ENCODE measurements at places on chromosomes 2 and 18.

DNA sequence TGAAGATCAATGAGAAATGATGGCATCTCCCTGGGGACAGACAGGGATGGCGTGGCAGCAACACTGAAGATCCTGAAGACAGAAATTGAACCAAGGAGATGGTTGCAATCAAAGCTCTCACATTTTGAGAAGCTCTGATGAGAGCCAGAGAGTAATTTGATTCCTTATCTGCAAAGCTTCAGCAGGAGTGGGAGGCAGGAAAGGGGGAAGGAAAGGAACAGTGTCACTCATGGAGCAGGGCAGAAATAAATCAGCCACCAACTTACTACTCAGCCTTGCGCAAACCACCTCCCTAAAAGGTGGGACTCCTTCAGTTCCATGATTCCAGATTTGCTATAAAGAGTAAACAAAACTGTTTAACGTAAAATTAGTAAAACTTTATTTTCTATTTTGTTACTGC, 119.2 kb downstream of the CACNB4 start:
- no peak for DNase-seq

- DNase-seq, result peak; percentile 73
Measured at GRCh38 chr18:12726774-12727550, 24.1 kb downstream of the PSMG2 start.

DNA sequence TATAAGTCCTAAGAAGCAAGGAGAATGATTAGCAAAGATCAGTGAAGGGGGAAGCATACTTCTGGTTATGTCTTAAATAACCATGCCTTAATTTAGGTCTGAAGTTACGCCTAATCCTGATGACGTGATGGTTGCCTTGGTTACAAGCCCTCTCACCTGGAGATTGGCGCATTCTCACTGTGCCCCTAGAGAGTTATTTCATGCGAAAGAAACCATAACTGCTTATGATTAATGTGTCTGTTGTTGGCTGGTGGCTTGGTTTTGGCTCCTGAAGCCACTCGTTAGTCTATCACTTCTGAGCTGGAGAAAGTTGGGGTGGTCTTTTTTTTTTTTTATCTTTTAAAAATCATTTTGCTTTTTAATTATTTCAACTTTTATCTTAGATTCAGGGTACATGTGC, 47.0 kb downstream of the TNFRSF11A start:
- no peak for DNase-seq

DNA sequence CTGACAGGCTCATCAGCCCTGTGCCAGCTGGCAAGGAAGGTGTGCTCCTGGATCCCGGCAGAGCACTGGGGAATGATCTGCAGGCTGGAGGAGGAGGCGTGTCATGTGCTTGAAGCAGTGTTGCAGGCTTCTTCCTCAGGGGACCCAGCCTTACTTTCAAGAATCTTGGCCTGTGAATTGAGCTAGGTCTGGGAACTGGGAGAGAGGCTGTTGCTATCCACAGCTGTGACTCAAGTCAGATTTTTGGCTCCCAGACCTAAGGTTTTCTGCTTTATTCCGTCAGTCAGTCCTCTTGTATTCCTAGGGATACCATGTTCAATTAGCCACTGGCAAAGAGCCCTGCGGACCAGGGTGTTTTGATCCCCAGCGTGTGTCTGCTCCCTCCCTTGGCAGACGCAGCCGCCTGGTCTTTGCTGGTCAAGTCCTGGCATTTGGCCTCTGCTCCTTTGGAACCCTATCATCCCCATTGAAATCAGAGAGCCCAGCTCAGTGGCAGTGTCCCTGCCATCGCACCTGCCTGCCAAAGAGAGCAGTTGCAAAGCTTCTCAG, 32.4 kb downstream of the ASB1 start:
- DNase-seq, result peak; percentile 88

DNA sequence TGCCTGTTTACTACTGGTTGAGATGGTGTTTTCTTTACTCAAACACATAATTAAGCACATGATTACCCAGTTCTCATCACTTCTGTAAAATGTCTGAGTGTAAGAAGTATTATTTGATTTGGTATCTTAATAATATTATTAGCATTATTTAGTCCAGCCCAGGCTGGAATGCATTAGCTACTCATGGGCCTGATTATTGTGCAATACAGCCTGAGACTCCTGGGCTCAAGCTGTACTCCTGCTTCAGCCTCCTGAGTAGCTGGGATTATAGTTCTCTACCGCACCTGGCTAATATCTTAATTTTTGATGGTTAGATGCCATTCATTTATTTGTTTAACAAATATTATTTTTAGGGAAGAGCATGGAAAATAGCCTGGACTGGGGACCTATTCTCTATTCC, 197.6 kb upstream of the MC4R start:
- DNase-seq, result no peak

GRCh38 chr2:21277068-21278056, 153.6 kb downstream of the TDRD15 start:
- DNase-seq, result no peak

DNA sequence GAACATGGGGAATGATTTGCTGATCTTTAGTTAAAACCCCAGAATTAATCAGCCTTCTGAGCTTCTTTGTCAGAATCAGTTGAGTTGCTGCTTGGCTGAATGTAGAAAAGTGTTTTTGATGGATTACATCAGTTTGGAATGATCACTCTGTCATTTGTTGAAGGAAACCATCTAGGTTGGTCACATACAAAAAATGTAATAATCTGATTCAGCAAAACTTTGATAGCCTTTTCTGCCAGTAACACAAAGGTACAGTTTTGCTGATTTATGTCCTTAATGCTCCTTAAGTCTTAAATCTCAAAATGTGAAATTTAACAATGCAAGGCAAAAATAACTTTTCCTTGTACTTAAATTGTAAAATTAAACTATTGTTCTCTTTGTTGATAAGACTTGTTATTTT, 74.3 kb downstream of the GALNT13 start:
- DNase-seq, result no peak

DNA sequence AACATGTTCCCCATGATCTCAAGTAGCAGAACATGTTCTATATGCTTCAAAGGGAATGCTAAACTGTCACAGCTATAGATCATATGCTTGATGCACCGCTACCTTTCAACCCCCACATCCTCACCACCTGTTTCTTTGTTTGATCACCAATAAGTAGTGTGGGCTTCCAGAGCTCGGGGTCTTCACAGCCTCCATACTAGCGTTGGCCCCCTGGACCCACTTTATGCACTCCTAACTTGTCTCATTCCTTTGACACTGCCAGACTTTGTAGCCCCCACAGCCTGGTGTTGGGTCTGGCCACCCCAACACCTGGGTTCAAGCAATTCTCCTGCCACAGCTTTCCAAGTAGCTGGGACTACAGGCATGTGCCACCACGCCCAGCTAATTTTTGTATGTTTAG, 11.6 kb upstream of the RBM44 start:
- no peak for DNase-seq

- DNase-seq, result no peak
Measured at GRCh38 chr2:236887953-236888793, 197.5 kb upstream of the COPS8 start.

DNA sequence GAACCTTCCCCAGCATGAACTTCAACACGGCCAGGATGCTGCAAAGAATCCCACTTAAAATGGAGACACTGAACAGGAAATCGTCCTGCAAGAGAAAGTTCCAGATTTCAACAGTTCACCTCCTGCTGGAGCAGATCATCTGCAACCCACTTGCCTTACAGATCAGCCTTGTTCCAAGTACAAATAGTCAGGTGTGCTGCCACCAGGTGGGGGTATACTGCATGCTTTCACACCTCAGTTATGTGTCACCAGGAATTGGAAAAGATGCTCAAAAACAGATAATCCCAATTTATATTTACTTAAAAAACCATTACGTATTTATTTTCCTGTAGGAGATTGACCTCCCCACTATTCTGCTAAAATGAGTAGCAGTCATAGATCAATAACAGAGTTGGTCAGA, 212.3 kb downstream of the MGAT5 start:
- DNase-seq, result peak; percentile 24

DNA sequence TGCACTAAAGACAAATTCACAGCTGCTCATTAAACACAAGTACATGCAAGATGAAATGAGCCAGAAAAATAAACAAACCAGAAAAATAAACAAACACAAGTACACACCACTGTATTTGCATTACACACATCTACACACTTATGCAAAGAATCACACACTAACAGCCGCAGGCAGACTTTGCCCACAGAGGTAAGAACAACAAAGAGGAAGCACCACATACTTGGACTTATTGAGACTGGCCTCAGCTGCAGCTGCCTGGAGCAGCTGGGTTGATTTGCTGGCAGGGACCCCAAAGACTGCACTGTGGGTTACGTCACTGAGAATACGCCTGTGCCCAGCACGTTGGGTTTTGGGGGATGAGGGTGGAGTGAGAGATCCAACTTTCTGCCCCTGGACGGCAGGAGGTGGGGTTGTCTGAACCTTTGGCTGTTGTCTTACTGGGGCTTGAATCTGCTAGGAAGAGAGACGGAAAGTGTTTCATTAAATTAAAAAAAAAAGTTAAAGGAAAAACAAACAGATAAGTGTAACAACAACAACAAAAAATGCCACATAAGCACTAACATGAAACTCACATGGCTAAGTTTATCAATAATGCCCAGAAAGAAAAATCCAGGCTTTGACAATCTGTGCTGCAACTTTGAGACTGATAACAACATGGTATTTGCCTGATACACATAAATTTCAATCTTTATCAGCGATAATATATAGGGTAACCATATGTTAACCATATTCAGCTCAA, 71.9 kb upstream of the NFU1 start:
- DNase-seq, result peak; percentile 65

- no peak for DNase-seq
Measured at GRCh38 chr2:145511946-145512345, 992.0 kb upstream of the ZEB2 start.

DNA sequence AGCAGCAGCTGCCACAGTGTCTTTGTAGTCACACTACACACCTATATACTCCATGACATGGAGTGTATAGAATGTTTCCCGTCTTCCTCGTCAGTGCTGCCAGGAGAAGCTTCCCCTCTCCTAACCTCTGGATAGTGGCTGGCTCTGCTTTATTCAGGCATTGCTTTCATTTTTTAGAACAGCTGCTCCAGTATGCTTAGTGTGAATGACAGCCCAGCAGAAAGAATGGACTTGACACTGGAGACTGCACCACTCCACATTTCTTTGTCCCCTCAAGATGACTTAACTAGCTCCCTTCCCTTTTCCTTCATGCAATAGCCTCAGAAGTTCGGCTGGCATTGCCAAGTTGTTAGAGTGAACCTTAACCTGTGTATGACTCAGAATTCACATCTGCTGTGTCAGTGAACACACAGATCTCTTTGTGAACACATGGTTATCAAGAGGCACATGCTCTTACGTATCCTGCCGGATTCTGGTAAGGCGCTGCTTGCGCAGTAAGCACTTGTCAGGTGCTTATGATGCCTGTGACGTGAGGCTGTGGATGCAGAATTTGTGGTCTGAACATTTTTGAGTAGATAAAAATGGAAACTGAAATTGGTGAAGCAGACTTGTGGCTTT, 73.9 kb downstream of the NEDD4L start:
- no peak for DNase-seq

DNA sequence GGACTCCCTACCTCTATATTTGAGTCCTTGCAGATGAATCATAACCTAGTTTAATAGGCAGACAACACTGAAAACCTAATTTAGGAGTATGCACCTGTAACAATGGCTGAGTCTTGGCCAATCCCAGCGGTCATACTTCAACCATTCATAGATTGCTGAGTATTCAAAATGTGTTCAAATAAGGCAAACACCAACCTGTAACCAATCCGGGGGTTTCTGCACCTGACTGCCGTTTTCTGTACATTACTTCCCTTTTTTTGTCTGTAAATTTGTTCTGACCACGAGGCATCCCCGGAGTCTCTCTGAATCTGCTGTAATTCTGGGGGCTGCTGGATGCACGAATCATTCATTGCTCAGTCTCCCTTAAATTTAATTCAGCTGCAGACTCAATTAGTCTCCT, 338.6 kb downstream of the STK39 start:
- no peak for DNase-seq

DNA sequence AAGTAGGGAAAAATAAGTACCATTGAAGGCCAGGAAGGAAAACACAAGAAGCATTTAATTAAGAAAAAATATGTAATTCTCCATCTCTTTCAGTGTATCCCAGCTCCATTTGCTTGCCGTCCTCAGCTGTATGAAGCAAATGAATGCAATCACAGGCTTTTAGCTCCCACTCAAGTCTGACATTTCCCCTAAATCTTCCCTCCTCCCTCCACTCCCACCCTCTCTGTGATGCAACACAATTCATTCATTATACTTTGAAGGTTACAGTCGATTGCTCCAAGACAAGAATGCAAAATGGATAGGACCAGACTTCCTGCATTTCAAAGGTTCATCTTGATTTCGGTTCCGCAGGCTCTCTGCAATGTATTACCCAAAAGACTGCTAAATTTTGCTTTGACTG, 172.7 kb upstream of the SERPINE2 start:
- no peak for DNase-seq

DNA sequence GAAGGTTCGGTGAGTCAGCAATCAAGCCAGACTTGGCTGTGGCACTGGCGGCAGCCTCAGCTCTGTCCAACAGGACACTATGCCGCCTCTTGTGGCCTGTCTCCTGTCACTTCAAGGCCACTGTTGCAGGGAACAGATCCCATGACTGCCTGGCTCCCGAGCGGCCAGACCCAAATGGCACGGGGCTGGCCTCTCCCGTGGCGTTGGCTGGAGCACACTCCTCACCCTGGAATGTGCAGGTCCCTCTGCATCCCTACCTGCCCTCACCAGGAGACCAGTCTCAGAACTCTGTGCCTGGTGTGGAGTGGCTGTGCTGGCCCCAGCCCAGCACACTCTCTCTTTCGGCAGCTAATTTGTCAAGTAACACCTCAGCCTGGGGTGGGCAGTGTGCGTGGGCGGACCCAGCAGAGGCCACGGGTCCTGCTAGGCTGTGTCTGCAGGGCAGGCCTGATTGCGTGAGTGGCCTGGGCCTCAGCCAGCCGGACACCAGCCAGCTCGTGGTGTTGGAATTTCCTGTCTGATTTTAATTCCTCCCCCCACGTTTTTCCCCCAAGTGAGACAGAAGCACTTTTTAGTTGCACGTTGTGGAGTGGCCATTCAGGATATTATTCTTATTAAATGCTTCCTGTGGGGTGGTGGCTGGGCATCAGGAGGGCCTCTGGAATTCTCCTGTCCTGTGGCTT, 179.3 kb downstream of the GLI2 start:
- peak; percentile 77 for DNase-seq

DNA sequence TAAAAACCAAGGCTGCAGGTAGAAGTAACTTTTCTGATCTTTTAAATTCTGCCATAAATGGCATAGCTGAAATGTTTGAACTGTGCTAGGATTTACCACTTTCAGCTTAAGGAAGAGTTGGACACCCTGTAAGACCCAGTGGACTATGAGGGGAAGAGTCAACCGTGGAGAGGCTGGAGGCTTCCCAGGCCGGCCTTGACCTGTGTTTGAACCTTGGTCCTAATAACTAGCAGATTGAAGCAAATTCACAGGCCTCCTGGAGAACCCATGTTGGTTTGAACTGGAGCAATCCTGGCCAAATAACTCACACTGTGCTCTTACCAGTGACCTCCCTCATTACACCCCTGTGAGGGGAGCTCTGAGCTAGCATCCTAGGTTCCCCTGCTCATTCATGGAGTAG, 87.2 kb upstream of the ALPP start:
- DNase-seq, result no peak

DNA sequence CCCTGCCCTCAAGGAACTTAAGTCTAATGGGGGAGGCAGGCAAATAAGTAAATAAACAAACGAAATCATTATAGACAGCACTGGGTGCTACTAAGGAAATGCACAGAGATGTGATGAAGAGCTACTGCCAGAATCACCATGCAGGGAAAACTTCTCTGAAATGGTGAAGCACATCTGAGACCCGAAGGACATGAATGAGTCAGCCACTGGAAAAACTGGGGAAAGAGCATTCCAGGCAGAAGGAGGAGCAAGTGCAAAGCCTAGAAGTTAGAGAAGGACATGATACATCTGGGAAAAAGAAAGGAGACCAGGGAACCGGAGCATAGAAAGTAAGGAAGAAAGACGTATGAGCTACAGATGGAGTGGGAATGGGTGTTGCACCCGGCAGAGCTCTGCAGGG, 56.8 kb downstream of the TGFA start:
- no peak for DNase-seq

Data from femur (tissue), 1 donor.